RKO (cell line): ENCODE measurements at places on chromosomes 4 and X.
A peak's percentile ranks its signal among the peaks of the same experiment; 100 is the strongest.

- DNase-seq, result no peak
Measured at GRCh38 chr4:108144451-108144850, 24.3 kb downstream of the LEF1 start.

GRCh38 chr4:34043131-34043530 is 2201.2 kb downstream of the ARAP2 start:
- no peak for DNase-seq

GRCh38 chr4:139242511-139243051 is 37.4 kb downstream of the MGARP start:
- no peak for DNase-seq

- no peak for DNase-seq
Measured at GRCh38 chr4:15652191-15652590, 3.0 kb downstream of the FBXL5 start.

DNA sequence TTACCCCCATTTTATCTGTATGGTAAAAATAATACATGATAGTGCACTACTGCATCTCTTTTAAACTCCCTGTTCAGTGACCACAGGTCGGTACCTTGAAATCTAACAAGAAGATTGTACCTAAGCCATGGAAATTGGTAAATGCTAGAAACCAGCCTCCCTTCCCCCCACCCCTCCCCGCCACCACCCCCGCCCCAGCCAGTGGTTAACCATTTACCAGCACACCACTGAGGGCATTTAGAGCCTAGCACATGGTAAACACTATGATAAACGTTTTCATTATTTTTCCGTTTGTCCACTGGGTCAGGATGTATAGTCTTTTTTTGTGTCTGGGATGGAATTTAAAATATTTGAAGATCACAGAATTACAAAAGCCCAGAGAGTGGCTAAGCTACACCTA is 703 bp upstream of the FTSJ1 start:
- DNase-seq, result peak; percentile 27

DNA sequence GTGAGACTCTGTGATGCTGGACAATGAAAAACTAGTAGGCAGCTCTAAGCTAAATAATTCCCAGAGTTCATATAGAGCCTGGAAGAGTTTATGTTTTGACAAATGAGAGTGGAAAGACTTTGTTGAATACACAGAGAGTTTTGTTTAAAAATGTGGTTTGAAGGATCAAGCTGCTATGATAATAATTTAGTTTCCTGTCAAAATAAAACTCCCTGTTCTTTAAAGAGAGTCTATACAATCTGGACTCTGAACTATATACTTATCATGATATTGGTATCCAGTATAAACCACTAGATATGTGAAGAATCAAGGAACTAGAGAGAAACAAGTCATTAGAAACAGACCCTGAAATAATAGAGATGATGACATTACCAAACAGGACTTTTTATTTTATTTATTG is 158.6 kb downstream of the C4orf33 start:
- DNase-seq, result no peak

GRCh38 chrX:48648336-48648751 is 35.3 kb upstream of the WAS start:
- peak; percentile 68 for DNase-seq

DNA sequence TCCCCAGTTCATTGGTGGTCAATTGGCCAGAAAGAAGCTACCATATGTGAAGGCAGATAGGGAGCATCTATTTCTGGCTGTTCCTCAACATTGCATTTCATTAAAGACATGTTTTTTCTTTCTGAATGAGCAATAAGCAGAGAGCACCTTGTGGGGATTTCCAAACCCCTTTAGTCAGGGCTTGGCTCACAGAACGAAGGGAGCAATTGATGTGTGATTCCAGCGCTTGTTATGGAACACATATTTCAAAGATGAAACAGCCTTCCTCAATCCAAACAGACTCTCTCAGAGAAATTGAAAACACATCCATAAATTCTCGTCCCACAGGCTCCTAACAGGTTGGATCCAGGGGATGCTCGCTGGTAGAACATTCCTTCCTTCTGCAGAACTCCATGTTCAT is 84.1 kb downstream of the CLCN4 start:
- DNase-seq, result no peak

DNA sequence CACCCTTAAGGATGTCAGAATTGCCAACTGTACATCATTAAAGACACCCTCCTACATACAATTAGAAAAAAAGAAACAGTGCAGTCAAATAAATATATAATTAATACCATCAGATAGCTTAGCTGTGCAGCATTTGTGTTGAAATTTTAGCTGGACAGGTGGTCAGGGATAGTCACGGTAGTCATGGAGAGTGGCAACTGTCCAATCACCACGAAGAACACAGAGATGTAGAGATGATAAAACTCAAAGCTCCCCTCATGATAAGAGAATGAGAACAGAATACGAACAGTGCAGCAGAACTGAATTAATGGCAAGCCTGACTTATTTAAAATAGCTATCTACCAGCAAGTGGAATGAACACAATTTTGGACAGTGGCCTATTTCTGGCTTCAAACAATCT is 27.2 kb downstream of the SLC39A8 start:
- DNase-seq, result no peak

DNA sequence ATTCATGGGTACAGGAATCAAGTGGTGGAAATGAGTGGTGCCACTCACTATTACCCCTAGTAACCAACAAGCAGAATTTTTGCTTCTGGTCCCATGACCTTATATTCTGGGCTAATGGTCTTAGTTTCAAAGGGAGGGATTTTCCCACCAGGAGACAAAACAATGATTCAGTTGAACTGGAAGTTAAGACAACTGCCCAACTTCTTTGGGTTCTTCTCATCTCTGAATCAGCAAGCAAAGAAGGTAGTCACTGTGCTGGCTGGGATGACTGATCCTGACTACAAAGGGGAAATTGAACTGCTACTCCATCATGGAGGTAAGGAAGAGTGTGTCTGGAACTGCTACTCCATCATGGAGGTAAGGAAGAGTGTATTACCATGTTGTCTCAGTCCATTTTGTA is 87.2 kb downstream of the IL13RA2 start:
- DNase-seq, result no peak

- DNase-seq, result no peak
Measured at GRCh38 chr4:87882321-87882720, 49.6 kb downstream of the MEPE start.

GRCh38 chr4:165879641-165880040 is 6.6 kb downstream of the TLL1 start:
- DNase-seq, result no peak

DNA sequence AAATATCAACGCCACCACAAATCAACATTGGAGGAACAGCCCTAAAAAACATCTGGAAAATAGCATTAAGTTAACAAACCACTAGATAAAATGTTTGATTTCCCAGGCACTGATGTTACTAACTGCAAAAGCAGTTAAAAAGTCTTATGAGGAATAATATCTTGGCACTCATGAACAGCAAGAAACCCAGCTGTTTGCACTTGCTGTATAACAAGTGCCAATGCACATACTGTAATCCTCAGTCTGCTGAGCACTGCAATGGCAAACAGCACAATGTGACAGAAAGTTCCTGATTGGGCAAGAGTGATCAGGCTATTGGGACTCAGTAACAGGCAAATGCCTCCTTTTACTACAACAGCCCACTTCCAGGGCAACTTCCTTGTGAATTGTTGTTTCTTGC is 20.8 kb upstream of the SEC24B start:
- no peak for DNase-seq

DNA sequence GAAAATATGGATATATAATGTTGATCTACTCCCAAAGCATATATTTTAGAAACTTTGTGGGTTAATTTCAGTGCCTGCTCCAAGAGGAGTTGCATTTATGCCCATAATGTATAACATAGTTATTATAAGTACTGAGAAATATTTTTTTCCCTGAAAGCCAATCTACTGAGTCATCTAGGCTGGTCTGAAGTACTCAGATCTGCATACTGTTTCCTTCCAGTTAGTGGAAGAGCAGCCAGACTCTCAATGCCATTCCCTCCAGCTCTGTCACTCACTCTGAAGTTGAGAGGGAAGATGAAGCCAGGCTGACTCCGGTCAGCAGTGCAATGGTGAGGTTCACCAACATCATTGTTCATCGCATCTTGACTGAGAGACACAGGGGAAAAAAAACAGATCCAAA is 505.1 kb downstream of the PPARGC1A start:
- DNase-seq, result no peak

- no peak for DNase-seq
Measured at GRCh38 chr4:113763029-113763285, 1.4 kb upstream of the CAMK2D start.

- DNase-seq, result peak; percentile 80
Measured at GRCh38 chr4:120858776-120859175, 63.8 kb downstream of the PRDM5 start.

DNA sequence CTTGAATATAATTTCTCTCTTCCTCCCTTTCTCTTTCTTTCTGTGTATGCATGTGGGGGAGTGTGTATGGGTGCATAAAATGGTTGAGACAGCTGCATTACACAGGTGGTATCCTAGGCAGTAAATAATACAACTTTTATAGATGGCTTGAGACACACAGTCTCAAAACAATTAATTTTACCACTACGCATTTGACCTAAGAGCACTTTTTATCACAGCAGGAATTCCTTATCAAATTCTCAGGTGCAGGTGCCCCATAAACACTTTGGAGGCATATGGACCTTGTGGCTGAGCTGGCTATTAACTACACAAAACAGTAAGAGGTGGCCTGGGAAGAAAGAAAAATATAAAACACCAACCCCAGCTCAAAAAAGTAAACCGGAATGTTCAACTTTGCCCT is 91.3 kb downstream of the RASGEF1B start:
- DNase-seq, result no peak

DNA sequence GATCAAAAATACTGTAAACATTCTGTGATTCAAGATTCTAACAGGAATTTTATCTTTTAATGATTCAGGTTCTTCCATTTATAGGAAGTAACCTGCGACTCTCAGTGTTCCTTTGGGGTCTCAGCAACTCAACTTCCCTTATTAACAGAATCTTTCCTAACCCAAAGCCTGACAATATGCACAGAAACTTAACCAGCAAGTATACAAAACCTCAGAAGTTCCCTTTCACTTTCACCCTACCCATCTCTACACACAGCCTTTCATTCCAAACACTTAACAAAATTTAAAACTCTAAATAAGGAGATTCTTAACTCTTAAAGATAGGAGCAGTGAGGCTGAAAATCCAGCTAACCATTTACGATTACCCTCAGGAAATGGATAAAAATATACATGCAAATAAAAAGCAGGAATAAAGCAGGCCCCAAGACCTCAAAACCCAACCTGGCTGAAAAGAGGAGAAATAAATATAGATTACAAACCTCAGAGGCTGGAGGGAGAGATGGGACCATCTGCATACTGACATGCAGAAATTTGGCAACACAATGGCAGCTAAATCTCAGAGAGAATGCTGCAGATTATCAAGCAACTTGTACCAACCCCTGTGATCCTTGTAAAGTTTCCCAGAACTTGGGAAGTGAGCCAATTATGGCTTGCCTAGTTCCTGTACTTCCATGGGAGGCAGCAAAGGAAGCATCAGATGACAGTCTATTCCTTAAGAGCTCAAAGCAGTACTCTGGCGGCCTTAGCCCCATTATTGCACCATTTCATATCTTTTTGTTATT is 101.0 kb downstream of the ATP11C start:
- no peak for DNase-seq

DNA sequence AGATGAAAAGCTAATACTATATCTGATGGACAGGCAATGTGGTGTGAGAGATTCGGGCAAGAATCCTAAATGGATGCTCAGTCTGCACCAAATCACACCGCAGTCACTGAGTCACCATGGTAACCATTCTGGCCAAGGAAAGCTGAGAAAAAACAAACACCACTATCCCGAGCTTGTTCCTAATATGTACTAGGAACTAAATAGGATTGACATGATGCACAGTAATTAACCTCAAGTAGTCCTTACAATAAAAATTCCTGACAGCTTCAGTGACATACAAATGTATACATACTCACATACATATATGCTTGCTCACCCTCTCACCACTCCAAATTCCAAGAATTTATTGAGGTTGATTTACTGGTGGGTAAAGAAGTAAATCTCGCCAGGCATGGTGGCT is 1.1 kb upstream of the RAB40A start:
- DNase-seq, result peak; percentile 34

- DNase-seq, result no peak
Measured at GRCh38 chrX:72294497-72294896, 11.2 kb downstream of the CITED1 start.

DNA sequence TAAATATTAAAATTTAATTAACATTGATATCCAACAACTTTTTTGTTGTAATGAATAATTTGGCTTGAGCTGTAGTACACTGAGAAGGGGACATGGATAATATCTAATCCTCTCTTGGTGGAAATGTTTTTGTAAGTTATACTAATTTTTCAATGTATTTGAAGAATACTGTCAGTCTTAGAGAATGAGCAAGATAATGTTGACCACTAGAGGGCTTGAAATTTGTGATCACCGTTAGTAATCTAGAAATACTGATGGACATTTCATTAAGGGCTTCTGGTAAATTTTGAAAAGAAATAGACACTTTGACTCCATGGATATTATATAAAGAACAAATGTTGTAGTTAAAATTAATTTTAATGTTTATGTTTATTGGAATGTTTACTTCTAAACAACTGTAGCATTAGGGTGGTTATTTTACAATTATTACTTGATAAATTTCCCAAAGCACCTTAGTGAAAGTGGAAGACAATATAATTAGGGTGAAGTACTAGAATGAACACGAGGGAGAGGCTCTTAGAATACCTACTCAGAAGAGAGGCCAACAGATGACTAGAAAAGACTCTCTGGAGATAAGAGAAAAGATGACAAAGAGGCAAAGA is 20.0 kb upstream of the CAMK2D start:
- DNase-seq, result peak; percentile 65

GRCh38 chrX:3136161-3136961 is 95.1 kb downstream of the ARSF start:
- no peak for DNase-seq

GRCh38 chr4:140781596-140781995 is 25.4 kb upstream of the TBC1D9 start:
- no peak for DNase-seq

GRCh38 chrX:46268412-46268811 is 276.8 kb downstream of the ZNF674 start:
- peak; percentile 53 for DNase-seq

GRCh38 chrX:132671229-132671641 is 182.4 kb upstream of the MBNL3 start:
- peak; percentile 1 for DNase-seq

- no peak for DNase-seq
Measured at GRCh38 chr4:174650711-174651355, 128.5 kb upstream of the HPGD start.
